ENCODE measurements at places on chromosomes 16 and 17.

GRCh38 chr17:67509390-67510287 is 132.6 kb downstream of the PITPNC1 start:
- DNase-seq = no peak

DNA sequence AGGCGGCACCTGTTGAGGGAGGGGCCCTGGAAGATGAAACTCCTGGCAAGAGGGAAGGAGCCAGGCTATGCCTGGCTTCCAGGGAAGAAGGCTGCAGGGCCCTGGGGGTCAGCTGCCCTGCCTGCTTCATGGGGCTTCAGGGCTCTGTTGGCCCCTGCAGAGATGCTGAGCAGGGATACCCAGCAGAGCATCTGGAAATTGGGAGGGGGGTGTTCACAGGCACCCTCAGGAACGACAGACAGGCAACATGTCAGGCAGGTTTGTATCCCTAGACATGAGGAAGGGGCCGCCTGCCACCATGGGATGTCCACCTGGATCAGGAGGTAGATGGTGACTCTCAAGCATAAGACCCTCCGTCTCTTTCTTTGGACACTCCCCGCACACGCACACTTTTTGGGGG is 13.8 kb upstream of the ZNF423 start:
- no peak for DNase-seq

GRCh38 chr16:3912373-3912772 is 31.9 kb upstream of the CREBBP start:
- no peak for DNase-seq

DNA sequence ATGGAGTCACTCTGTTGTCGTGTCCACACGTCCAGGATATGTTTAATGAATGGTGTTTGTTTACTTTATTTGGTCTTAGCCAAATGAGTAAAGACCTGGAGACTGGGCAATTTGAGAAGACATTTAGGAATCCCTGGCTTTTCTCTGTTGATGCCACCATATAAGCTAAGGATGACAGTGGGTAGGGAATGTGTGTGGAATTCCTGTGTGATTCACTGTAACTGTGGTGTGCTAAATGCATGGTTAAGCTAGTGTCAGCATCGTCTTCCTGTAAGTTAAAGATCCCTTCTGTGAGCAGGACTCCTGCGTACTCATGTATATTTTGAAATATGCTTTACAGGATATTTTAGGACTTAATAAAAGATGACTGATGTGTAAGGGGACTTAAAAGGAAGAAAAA is 26.4 kb downstream of the GOSR1 start:
- DNase-seq = no peak

GRCh38 chr16:47026492-47026891 is 53.0 kb upstream of the DNAJA2 start:
- no peak for DNase-seq

- no peak for DNase-seq
Measured at GRCh38 chr17:75749545-75750389, 15.2 kb downstream of the GALK1 start.

GRCh38 chr16:49884033-49885015 is 28.4 kb upstream of the ZNF423 start:
- no peak for DNase-seq

DNA sequence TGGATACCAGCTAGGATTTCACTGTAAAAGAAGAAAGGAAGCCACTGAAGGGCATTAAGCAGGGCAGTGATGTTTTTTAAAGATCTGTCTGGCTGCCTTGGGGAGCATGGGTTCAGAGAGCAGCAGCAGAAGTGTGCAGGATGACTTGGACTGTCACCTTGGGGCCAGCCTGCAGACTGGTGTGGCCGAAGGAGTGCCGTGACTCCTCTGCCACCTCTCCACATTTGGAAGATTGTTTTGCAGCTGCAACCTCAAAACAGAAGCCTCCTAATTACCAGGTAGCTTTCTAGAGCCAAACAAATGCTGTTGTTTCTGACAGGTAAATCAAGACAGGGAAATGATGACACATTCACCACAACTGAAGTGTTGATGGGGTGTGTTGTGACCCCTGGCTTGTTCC is 681.4 kb downstream of the WWOX start:
- DNase-seq = no peak

All from right renal cortex interstitium (tissue), 3 donors.